ENCODE measurements at places on chromosomes 12 and 14. TPM values are rescaled to one million over a fixed set of nuclear protein-coding genes. Genes with fewer than 3 reads are reported as not detected.
A peak's percentile ranks its signal among the peaks of the same experiment; 100 is the strongest.

DNA sequence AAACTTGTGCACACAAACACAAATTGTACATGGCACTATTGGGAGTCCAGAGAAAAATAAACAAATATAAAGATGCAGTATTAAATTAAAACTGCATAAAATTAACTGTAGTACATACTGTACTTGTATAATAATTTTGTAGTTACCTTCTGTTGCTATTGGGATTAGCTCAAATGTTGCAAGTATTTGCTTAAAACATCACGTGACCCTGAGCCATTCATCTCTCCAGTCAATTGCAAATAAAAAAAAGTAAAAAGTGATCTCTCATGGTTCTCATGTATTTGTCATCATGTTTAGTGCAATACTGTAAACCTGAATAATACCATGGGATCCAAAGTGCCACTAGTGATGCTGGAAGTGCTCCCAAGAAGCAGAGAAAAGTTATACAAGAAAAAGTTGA, 88.1 kb upstream of the NAV3 start:
- DNase-seq, result no peak
- H3K4me3 ChIP-seq, result no peak overlapping the region
- no peaks in the 10 kb centered on the region for H3K36me3 ChIP-seq
- no peak overlapping the region for H3K27ac ChIP-seq

GRCh38 chr12:102543494-102544485, 63.4 kb upstream of the IGF1 start:
- H3K4me1 ChIP-seq, result peaks cover 18% of the 10 kb centered on the region
- no peaks in the 10 kb centered on the region for H3K36me3 ChIP-seq
- H3K27ac ChIP-seq, result no peak overlapping the region
- H3K27me3 ChIP-seq, result no peaks in the 10 kb centered on the region
- peak; percentile 28 for DNase-seq
- H3K4me3 ChIP-seq, result no peak overlapping the region

- peak; percentile 62 for DNase-seq
- no peaks in the 10 kb centered on the region for H3K36me3 ChIP-seq
- H3K4me3 ChIP-seq, result no peak overlapping the region
- no peaks in the 10 kb centered on the region for H3K4me1 ChIP-seq
- peaks cover 15% of the 10 kb centered on the region for H3K27me3 ChIP-seq
- H3K27ac ChIP-seq, result no peak overlapping the region
Measured at GRCh38 chr12:66269757-66270383, 32.4 kb upstream of the HELB start.

DNA sequence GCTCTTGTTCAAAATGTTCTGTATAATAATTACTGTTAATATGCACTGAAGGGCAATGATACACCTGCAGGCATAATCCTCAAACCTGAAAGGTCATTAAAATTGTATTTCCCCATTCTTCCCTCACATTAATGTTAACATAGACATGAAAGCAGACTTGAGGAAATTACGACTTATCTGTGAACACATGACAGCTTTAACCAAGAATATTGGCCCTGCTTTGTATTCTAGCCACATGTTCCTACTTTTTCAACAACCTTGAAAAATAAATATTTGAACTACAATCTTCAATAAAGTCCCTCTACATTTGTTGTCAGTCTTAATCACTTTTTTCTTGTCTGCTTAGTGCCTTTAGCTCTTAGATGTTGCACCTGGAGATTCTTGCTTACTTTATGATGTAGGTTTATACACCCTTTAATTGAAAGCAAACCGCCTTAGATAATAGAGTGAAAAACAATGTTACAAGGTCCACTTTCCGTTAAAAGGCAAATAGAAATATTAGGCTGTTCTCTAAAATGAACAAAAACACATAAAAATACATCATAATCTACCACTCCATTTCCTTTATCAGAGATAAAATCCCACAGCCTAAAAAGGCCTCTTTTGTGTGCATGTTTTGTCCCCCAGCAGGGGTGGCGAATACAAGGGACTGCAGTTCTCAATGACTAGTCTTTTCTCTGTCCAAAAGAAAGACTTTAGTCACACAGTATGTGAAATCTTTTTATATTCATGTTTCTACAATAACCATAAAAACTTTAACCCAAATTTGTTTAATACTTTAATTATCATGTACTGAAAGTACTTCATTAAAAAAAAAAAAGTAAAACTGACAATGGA, 55.9 kb downstream of the ZFC3H1 start:
- no peak for DNase-seq
- H3K4me3 ChIP-seq, result no peak overlapping the region

- no peak overlapping the region for H3K4me3 ChIP-seq
- no peak for DNase-seq
- no peaks in the 10 kb centered on the region for H3K36me3 ChIP-seq
- no peaks in the 10 kb centered on the region for H3K27me3 ChIP-seq
Measured at GRCh38 chr14:67998834-67999233, 179.3 kb downstream of the RAD51B start.

- H3K4me3 ChIP-seq, result no peak overlapping the region
- H3K36me3 ChIP-seq, result no peaks in the 10 kb centered on the region
- H3K27me3 ChIP-seq, result no peaks in the 10 kb centered on the region
- no peak for DNase-seq
- H3K27ac ChIP-seq, result no peak overlapping the region
- no peaks in the 10 kb centered on the region for H3K4me1 ChIP-seq
Measured at GRCh38 chr12:18811273-18811672, 73.4 kb downstream of the CAPZA3 start.

The CAPZA3 gene
- total RNA-seq, result not detected

DNA sequence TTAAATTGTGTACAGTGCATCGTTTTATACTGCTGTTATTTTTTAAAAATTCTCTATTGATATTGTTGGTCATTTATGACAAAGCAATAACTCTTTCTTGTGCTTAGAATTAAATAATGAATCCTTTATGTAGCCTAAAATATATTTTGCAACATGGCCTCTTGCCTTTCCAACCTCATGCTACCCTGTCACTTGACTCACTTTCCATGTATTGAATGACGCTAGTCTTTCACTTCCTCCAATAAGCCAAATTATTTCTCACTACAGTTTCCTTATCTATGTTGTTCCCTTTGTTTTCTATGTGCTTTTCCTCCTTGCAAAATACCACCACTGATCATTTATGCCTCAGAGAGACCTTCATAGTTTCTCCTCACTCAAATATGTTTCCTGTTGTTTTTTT, 16.3 kb upstream of the EPYC start:
- no peaks in the 10 kb centered on the region for H3K36me3 ChIP-seq
- no peak overlapping the region for H3K4me3 ChIP-seq
- DNase-seq, result no peak
- H3K27ac ChIP-seq, result no peak overlapping the region
- H3K4me1 ChIP-seq, result peaks cover 2% of the 10 kb centered on the region
- no peaks in the 10 kb centered on the region for H3K27me3 ChIP-seq

The CCDC196 gene
- total RNA-seq, result not detected

The KRT6C gene
- not detected for total RNA-seq

DNA sequence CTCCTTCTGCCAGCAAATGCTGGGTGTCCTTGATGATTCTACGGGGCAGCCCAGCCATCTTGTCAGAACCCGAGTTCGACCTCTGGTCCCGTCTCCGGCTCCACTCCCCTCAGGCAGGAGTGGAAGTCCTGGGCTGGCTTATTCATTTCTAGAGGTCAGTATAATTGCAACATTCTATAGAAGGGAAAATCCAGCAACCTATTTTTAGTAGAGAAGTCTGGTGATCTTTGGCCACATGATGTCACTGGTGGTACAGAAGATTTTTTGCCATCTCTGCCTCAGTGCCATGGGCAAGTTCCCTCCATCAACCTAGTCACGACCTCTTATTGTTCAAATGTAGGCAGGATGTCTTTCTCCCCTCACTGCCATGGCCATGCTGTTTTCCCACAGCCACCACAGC, 22.4 kb downstream of the OR10G2 start:
- no peak for DNase-seq
- no peaks in the 10 kb centered on the region for H3K27me3 ChIP-seq
- H3K4me1 ChIP-seq, result no peaks in the 10 kb centered on the region
- H3K4me3 ChIP-seq, result no peak overlapping the region

The CIDEB gene
- total RNA-seq, result under 0.01 TPM

GRCh38 chr12:54459355-54459754, 14.0 kb downstream of the GTSF1 start:
- H3K36me3 ChIP-seq, result no peaks in the 10 kb centered on the region
- H3K4me3 ChIP-seq, result no peak overlapping the region
- no peaks in the 10 kb centered on the region for H3K4me1 ChIP-seq

DNA sequence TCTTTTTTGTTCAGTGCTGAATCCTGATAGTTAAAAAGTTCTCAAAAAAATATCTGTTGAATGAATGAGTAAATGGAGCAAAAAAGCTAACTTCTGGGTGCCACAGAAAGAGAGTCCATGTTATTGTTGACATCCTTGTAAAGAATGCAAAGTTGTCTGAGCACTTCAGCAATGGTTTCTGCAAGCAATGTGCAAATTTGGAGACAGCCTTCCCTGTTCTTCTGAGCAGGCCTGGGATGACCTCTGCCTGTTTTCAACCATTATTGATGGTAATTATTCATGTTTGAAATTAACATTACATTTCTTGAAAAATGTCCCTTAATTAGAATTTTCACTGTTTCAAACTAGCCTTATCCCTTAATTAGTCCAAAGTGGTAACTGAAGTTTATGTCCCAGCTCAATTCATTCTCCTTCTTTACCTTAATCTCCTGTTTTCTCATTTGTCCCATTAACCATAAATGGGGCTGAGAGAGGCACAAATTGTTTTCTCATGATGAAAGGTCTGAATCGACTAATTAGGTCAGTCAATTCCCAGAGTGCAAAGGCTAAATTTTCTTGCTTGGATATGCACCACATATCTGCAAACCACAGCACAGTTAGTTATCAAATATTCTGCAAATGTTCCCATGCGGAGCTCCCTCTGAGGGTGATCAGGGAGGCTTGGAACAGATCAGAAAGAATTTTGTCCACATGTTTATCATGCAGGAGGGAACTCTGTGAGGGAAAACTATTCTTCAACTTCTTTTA, 139.4 kb upstream of the KRR1 start:
- no peaks in the 10 kb centered on the region for H3K36me3 ChIP-seq
- H3K27me3 ChIP-seq, result no peaks in the 10 kb centered on the region
- no peak for DNase-seq
- no peak overlapping the region for H3K27ac ChIP-seq

DNA sequence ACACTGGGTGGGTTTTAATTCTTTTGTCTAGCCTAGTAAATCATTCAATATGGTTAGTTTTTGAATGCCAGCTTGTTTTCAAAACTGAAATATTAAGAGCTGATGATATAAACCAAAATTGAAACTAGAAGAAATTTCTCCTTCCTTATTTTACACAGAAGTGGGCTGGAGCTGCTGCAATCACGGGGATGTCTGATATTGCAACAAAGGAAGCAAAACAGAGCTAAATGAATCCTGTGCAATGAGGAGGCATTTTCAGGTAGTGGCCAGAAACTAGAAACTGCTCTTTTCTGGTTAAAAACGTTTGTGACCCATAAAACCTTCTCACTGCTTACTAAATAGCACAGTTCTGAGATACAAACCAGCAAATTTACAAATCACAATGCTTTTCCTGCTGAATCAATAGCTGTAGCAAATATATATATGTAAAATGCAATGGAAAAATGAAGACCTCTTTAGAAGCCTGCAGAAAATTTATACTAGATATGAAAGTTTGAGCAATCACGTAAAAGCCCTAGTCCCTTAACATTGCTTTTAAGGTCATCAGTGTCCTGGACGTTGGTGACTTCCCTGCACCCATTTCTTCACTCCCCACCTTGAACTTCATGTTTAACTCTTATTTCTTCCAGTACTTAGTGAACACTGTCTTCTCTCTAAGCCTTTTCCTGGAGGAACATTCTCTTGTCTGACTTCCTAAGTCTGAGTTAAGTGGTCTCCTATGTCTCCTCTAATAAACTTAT, 15.9 kb upstream of the LRRK2 start:
- DNase-seq, result no peak
- no peak overlapping the region for H3K4me3 ChIP-seq
- H3K27ac ChIP-seq, result no peak overlapping the region
- H3K36me3 ChIP-seq, result no peaks in the 10 kb centered on the region
- H3K27me3 ChIP-seq, result no peaks in the 10 kb centered on the region
- no peaks in the 10 kb centered on the region for H3K4me1 ChIP-seq

The PLA2G1B gene
- not detected for total RNA-seq

GRCh38 chr14:51846631-51847488, 13.6 kb upstream of the GNG2 start:
- H3K27me3 ChIP-seq, result no peaks in the 10 kb centered on the region
- peak; percentile 53 for DNase-seq
- no peak overlapping the region for H3K4me3 ChIP-seq

DNA sequence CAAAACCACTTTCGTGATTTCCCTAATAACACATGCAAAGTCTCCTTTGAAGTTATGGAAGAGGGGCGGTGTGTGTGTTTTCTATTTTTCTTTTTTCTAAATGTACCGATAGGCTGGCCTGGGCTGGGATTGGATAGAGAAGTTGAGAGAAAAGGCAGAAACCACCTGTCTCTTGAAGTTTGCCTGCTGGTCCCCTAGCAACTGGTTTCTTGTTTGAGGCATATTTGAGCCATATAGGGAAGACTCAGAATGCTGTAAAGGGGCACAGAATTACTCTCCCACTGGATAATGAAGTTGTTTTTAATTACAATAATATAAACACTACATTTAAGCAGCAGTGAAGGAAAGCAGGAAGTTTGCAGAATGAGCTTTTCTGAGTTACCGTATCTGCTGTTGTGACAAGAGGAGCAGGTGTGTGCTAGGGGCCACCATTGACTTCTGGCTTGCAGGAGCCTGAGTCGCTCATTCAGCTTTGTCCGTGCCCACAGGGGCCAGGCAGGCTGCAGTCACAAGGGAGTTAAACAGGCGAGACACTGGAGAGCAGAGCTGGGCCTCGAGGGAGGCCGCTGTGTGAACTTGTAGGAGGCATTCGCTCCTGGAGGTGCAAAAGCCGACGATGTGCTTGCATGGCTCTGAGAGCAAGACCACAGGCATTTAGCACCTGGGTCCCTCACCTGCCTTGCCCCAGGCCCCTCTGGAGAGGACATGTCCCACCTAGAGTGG, 173.8 kb upstream of the RGS6 start:
- DNase-seq, result no peak
- no peak overlapping the region for H3K4me3 ChIP-seq
- no peaks in the 10 kb centered on the region for H3K27me3 ChIP-seq
- no peak overlapping the region for H3K27ac ChIP-seq
- H3K36me3 ChIP-seq, result no peaks in the 10 kb centered on the region

GRCh38 chr14:23365732-23366425, 907 bp upstream of the EFS start:
- H3K27ac ChIP-seq, result peak overlapping the region; percentile 98
- DNase-seq, result peak; percentile 72
- peaks cover 16% of the 10 kb centered on the region for H3K27me3 ChIP-seq
- H3K36me3 ChIP-seq, result no peaks in the 10 kb centered on the region
- peaks cover 8% of the 10 kb centered on the region for H3K4me1 ChIP-seq

The TSHR gene
- not detected for total RNA-seq

The SMIM41 gene
- total RNA-seq, result not detected
